GM20000 (cell line): ENCODE measurements at places on chromosomes 7 and 10.

DNA sequence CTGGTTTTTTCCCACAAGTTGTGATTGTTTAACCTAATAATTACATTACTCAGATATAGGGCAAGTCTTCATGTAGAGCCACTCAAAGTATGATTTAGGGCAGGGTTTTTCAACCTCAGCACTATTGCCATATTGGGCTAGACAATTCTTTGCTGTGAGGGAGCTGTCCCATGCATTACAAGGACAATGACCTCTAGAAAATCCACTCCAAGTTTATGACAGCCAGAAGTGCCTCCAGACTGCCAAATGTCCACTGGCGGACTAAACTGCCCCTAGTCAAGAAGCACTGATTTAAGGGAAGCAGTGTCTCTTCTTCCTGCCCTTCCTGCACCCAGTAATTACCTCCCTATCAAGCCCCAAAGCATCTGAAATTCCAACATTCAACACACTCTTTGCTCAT lies 54.4 kb downstream of the ZNF800 start:
- DNase-seq = no peak

- DNase-seq = no peak
Observed at GRCh38 chr10:125417605-125418004, 257.2 kb upstream of the CTBP2 start.

DNA sequence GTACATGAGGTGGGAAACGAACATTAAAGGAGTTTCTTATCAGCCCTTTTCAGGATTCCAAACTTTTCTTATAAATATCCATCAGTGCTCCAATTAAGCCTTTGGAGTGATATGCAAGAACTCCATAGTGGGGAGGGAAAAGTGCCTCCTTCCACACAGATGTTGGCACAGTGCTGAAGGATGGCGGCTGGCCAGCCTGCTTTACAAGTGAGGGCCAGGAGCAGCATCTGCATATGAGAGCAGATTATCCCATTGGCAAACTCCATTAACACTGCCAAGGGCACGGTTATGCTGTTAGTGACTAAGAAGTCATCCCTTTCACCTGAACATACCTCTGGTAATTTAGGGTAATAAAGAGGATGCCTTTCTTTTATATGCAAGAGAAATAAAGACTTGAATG lies 543.1 kb downstream of the CNTNAP2 start:
- no peak for DNase-seq

DNA sequence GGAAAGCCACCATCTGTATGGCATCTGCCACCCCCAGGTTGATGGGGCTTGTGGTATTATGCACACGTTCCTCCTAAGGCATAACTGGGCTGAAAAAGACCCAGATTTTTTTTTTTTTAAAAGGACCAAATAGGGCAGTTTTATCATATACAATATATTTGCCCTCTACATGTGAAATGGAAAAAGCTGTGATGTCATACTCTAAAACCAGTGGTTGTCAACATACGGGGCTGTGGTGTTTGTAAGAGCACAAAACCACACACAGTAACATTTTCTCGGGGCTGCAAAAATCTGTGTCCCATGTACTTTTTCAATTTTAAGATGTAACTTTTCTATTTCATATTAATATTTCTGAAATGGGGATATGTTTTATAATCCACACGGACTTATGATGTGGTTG lies 34.9 kb downstream of the FAM171A1 start:
- no peak for DNase-seq

- no peak for DNase-seq
Observed at GRCh38 chr7:117041822-117042221, 88.5 kb downstream of the ST7 start.

GRCh38 chr10:44395396-44395795 lies 10.5 kb upstream of the CXCL12 start:
- no peak for DNase-seq

GRCh38 chr7:99019523-99020412 lies 124.1 kb downstream of the SMURF1 start:
- DNase-seq = no peak

DNA sequence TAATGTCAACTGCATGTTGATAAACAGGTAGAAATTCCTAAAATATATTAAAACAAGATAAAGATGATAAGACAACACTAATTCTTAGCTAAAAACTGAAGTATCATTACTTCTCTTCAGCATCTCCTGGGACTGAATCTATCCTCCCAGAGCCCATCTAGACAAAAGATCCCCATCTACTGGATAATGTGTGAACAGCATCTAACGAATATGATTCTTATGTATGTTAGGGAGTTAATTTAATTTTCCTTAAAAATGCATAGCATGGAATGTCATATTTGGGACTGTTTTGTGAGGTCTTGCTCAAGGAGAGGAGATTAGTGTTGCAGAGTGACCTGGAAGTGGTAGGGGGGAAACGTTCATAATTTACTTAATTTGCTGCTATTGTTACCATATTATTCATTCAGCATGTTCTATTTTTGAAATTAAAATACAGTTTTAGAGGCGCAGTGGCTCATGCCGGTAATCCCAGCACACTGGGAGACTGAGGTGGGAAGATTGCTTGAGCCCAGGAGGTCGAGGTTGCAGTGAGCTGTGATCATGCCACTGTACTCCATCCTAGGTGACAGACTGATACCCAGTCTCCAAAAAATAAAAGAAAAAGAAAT lies 305.1 kb upstream of the CSTF2T start:
- DNase-seq = peak; percentile 27

DNA sequence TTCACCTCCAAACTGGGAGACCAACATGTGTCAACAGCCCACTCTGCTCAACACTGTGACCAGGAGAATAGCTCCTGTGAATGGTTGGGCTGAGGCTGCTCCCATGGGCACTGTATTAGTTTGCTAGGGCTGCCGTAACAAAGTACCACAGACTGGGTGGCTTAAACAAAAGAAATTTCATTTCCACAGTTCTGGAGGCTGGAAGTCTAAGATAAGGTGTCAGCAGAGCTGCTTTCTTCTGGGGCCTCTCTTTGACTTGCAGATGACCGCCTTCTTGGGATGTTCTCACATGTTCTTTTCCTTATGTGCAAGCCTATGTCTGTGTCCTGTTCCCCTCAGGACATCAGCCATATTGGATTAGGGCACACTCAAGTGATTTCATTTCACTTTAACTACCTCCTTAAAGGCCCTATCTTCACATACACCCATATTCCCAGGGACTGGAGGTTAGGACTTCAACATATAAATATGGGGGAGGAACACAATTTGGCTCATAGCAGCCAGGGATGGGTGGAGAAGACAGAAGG lies 90.3 kb downstream of the CPED1 start:
- no peak for DNase-seq

DNA sequence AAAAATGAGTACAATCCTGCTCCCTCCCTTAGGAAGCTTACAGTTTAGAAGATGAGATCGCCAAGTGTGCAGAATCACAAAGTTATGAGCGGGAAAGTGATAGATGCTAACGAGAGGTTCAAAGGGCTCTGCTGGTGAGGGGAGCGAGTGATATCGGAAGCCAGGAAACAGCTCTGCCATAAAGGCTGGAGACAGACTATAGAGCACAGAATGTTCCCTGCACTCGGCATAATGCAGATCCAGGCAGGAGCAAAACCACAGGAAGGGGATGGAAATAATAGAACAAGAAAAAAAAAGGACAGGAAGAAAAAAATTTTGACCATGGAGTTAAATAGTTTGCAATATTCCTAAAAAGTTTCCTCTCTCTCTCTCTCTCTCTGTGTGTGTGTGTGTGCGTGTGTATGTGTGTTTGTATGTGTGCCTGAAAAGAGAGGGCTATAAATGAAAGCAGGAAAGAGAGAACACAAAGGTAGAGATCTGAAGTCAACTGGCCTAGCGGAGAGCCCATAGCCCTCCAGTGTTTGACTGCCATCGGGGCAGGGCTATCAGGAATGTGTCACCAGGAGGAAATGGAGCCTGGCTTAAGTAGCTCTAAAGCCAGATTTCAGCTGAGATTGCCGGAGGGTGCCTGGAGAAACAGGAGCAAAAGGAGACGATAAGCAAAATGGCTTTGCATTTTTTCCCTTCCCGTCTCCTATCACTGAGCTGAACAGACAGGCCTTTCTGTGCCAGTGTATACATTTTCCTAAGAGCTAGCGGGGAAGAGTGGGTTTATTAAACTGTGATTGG lies 175.8 kb upstream of the LYZL1 start:
- DNase-seq = no peak
